ENCODE measurements at places on chromosomes 12 and 14.

DNA sequence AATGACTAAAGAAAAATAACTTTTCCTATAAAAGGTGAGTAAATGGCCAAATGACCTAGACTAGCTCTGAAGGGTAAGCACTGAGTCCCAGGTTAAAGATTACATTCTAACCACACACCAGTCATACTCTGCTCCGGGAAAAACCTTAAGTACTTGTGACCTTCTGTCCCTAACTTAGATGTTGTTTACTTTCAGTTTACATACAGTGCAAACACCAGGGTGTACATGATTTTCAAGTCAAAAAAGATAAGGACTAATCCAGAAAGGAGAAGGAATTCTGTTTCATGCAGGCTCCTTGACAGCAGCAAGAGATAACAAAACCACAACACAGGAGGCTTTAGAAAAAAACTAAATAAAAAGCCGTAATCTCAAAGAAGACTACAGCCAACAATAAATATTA is 174.2 kb downstream of the PPM1H start:
- no peak for DNase-seq

DNA sequence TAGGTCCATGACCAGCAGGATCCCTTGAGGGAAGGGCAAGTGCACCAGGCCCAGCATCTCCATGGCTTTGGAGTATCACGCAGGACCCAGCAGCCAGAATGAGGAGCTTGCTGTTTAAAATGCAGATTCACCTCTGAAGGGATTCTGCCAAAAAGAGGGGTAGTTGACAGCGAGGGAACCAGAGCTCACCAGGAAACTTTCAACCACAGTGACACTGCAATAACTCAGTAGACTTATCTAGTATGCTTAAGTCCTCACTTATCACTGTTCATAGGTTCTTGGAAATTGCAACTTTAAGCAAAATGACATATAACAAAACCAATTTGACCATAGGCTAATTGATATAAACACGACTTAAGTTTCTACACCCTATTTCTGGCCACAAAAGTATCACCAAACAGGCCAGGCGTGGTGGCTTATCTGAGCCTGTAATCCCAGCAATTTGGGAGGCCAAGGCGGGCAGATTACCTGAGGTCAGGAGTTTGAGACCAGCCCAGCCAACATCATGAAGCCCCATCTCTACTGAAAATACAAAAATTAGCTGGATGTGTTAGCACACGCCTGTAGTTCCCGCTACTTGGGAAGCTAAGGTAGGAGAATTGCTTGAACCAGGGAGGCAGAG is 21.4 kb upstream of the CKAP4 start:
- DNase-seq = no peak

GRCh38 chr12:508145-508544 is 48.4 kb downstream of the B4GALNT3 start:
- DNase-seq = no peak

GRCh38 chr14:66539034-66539433 is 31.1 kb downstream of the GPHN start:
- DNase-seq = no peak

- no peak for DNase-seq
These were observed 5.4 kb downstream of the JAG2 start for GRCh38 chr14:105163040-105163742.

GRCh38 chr14:55426891-55427290 is 13.5 kb downstream of the TBPL2 start:
- no peak for DNase-seq

- no peak for DNase-seq
These were observed 284.9 kb downstream of the TMTC2 start for GRCh38 chr12:82971584-82971983.

- no peak for DNase-seq
These were observed 218.9 kb upstream of the CDKN3 start for GRCh38 chr14:54177641-54178621.

- no peak for DNase-seq
These were observed 19.0 kb upstream of the NUAK1 start for GRCh38 chr12:106157802-106158201.

GRCh38 chr12:74431801-74432200 is 105.8 kb upstream of the ATXN7L3B start:
- no peak for DNase-seq

DNA sequence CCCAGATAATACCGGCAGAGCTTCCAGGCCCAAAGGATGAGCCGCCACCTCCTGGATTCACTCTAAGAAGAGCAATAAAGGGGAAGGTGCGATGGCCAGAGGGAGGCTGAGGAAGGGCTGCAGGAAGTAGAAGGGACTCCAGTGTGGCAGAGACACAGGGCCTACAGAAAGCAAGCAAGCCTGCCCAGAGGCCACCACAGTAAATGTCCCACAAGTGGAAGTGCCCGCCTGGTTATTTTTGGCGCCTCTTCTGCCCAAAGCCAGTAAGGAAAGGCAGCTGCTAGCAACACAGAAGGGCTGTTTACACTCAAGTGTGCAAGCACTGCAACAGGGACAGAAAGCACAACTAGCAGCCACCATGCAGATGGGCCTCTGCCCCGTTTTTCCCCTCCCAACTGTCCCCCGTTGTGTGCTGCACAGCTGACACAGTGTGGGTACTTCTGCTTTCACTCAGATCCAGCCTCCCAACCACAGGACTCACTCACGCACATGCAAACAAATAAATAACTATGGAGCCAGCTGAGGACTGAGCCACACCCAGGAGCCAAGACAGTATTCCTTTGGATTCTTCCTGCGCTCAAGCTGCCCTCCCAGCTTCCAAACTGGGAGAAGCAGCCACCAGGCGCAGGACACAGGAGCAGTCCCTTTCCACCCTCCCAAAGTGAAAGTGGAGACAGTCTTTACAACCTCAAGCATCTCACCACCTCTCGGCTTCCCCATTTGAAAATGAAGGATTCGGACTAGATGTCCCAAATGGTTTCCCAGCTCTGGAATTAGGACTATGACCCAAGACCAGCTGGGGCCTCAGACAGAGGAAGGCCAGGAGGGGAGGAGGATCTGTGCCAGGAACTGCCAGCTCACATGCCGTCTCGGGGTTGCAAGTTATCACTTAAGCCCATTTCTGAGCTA is 40.0 kb upstream of the PNMA1 start:
- no peak for DNase-seq

GRCh38 chr12:78060186-78060585 is 229.5 kb downstream of the NAV3 start:
- no peak for DNase-seq

- DNase-seq = no peak
These were observed 36.1 kb downstream of the PARP11 start for GRCh38 chr12:3837049-3837448.

- peak; percentile 96 for DNase-seq
These were observed at the start of gene TEAD4 for GRCh38 chr12:2959192-2959504. Gene TEAD4, plus strand, starts transcription at chr12:2959397.

GRCh38 chr14:103372552-103373304 is 12.5 kb upstream of the MARK3 start:
- no peak for DNase-seq

GRCh38 chr12:62865937-62866336 is 69.0 kb downstream of the PPM1H start:
- peak; percentile 65 for DNase-seq

GRCh38 chr14:31942166-31942841 is 134.8 kb upstream of the ARHGAP5 start:
- no peak for DNase-seq

GRCh38 chr14:92549859-92550230 is 36.3 kb downstream of the RIN3 start:
- no peak for DNase-seq

DNA sequence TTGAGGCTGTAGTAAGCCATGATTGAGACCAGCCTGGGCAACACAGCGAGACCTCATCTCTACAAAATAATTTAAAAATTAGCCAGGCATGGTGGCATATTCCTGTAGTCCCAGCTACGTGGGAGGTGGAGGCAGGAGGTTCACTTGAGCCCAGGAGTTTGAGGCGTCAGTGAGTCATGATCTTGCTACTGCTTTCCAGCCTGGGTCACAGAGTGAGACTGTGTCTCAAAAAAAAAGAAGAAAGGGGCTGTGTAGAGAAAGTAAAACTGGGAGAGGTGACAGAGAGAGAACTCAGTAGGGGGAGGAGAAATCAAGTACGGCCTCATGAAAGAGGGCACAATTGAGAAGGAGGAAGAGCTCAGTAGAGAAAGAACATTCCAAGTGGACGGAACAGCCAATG is 12.4 kb downstream of the TECPR2 start:
- no peak for DNase-seq

GRCh38 chr12:55926738-55927587 is 731 bp downstream of the PYM1 start:
- peak; percentile 98 for DNase-seq

DNA sequence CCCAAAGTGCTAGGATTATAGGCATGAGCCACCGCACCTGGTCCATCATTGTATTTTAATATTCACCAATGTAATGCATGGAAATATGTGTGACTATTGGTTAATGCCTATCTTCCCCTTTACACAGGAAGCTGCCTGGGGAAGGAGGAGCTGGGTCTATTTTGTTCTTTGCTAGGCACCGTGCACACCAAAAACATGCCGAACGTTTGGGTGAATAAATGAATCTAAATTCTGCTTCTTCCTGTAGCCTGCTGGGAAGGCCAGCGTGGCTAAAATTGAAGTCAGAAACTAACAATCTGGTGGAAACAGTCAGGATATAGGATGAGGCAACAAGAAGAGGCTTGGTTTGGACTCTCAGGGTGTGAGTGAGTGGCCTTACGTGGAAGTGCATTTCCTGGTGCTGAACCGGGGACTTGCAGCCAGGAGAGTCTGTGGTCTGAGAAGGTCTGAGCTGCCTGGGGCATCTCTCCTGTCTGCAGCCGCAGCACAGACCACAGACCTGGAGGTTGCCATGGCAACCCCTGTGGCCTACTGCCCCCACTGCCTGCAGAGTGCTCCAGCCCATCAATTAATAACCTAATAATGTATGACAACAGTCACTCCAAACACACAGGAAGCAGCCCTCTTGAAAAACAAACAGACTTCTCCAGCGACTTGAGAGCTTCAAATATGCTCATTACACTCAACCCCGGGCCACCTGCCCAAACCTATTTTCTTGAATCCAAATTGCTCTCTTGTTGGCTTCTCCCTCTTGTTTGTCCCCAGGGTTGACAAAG is 5.5 kb upstream of the GPR68 start:
- DNase-seq = peak; percentile 67

GRCh38 chr12:93126069-93126474 is 197.0 kb upstream of the EEA1 start:
- no peak for DNase-seq

GRCh38 chr14:56153267-56153666 is 35.1 kb downstream of the PELI2 start:
- DNase-seq = no peak

DNA sequence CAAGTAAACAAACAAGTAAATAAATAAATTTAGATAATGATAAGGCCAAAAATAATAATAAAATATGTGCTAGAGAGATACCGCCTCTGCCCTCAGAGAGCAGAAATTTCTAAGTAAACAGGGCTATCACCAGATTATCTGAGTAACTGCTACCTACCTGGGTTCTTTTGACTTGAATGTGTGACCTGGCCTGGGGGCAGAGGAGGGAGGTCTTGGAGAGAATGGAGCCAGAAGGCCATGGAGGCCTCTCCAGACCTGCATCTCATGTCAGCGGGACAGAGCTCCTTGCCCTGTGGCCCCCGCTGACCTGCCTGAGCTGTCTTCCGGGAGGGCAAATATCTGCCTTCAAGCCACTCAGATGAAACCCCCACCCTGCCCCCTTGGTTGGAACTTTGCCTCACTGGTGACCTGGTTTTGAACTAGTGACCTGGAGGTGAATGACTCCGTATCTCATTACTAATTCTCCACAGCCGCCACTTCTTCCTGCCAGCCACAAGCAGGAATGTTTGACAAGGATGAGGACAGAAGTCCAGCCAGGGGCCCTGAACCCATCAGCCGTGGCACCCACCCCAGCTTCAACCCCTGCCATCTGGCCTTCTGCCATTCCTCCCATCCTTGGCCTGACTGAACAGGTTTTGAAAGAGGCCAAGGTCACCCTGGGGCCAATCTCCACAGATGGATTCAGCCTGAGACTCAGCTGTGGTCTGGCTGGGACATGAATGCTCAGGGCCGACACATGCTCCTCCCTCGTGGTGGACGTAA is 86.8 kb upstream of the PARP11 start:
- no peak for DNase-seq

DNA sequence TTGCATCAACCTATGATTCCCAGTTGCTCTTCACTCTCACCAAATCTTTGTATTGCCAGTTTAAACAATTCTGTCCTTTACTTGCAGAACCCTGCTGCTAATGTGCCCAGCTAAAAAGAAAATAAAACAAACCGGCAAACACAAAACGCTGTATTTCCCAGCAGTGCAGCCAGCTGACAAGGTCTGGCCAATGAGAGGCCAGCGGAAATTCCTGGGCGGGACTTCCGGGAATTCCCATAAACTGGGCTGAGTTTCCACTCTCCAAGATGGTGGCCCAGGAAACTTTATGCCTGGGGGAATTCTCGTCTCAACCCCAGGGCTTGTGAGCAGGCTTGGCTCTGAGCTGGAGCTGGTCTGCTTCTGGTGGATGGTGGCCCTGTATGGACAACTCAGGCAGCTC is 807.3 kb upstream of the TMEM132C start:
- no peak for DNase-seq

DNA sequence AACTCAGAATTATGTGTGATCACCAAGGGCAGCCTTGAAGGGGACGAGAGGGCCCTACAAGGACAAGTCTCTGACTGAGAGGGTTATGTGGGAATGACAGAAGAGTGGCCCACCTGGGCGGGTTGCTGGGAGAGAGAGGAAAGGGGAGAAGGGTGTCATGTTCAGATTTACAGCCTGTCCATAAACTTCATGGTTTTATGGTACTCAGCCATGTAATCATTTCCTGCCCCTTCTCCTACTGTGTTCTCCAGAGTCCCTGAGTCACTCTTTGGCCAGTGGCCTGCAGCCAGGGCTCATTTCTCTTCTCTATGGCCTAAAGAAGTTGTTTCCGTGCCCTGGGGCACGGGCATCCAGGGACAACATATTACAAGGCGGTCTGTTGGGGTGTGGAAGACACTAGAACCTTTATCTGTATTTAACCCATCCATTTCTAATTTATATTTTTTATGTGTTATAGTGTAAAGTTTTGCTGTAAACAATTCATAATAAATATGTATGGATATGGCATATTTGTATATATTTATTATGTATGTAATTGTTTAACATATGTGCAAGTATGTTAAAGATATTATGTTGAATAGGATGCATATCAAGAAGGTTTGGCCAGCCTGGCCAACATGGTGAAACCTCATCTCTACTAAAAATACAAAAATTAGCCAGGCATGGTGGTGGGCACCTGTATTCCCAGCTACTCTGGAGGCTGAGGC is 26.9 kb downstream of the DDX47 start:
- no peak for DNase-seq

GRCh38 chr14:65296402-65296801 is 116.1 kb upstream of the FUT8 start:
- DNase-seq = no peak

GRCh38 chr14:65286443-65286842 is 126.1 kb upstream of the FUT8 start:
- no peak for DNase-seq

DNA sequence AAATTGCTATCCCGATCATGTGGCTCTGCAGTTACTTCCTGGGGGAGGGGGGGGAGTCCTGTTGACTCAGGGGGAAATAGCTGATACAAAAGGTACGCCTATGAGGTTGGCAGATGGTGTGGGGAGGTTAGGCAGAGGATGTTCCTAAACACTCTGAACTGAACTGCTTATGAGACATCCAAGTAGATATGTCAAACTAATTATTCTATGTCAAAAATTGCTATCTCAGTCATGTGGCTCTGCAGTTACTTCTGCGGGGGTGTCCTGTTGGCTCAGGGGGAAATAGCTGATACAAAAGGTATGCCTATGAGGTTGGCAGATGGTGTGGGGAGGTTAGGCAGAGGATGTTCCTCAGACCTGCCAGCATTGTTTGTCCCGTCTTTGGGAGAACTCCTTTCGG is 5.1 kb upstream of the VCPKMT start:
- no peak for DNase-seq
